Urothelium cell line (cell line): ENCODE measurements at places on chromosomes 3 and 15.
A peak's percentile ranks its signal among the peaks of the same experiment; 100 is the strongest.

DNA sequence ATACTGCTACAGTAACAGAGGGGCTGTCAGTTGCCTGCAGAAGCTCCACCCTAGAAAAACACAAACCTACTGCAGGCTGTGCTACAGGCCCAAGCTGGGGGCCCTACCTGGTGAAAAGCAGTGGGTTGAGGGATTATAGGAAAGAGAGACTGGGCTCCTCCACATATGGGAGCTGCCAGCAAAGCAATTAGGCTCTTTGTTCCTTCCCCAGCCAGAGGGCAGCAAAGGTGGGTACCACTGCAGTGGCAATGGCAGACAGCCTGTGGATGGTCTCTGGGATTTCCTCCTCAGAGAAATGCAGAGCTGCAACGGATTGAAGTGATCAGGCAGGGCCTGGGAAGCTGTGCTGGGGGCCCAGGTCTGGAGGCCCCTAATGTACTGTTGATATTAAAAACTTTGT, 19.1 kb upstream of the DNAAF4 start:
- DNase-seq, result no peak

DNA sequence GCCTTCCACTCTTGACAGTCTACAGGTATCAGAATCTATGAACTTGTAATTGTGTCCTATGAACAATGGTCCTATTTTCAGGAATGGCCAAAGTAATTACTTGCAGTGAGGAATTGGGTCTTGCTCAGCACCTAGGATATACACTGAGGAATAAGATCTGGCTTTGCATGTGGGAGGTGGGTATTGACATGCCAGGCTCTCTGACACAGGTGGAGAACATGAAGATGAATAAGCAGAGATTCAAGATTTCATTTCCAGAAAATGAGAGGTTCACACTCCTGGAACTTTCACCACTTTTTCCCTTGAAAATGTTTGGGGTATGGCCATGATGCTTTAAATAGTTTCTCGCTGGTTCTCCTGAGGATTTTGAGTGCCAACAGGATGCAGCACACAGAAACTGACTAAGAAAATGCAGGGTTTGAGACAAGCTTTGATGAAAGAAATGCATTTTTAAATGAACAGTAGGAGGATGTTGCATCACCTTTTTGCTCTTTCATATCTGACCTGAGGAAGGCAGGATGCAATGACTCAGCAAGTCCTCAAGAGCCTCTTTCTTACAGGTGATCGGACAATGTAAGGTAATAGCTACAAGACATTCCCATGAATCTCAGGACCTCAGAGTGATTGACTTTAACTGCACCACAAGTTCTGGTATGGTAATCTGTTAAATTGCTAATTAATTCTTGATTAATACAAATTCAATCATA, 3.7 kb downstream of the HRG start:
- DNase-seq, result no peak

DNA sequence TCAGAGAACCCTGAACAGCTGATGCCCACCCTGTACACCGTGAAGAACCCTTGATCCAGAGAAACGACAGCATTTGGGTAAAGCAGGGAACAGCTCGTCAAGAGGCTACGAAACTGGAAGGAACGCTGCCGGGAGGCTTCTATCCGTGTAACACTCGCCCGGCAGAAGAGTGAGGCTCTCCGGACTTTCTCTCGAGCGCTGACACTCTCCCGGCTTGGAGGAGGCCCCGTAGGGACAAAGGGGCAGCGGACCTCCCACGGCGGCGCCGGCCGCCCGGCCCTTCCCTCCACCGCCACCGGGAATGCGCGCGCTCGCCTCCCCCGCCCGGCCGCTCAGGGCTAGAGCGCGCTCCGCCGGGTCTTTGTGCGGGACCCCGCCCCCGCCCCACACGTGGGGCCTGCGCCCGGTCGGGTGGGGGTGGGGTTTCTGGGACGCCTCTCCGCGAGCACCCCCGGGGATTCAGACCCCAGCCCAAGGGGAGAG, 1.7 kb downstream of the HYAL2 start:
- DNase-seq, result peak; percentile 85

DNA sequence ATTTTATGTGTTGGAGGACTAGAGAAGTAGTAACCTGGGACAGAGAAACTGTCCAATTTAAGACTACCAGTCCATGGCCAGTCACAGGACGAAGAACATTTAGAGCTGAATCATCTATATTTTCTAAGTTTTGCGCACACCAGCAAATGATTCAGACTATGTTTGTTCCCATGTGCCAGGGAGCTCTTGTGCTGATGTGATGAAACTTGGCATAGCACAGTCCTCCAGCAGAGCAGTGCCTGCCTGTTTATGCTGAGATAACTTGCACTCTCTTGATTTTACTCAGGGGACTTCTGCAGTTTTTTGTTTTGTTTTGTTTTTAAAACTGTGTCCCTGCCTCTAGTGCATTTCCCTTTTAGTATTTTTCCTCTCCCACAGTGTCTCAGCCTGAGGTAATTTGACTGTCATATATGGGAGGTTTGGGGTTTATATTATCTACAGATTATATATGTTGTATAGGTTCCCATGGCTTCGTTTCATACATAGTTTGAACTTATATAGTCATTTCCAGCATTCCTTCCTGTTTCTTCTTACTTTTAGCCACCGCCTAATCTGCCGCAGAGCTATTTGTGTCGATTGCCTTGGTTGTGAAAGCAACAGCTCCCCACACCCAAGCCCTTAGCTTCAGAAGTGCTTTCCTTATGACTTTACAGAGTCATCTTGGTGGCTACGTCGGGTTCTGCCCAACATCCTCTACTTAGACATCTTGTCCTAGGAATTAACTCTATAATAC, 45.5 kb downstream of the PPM1L start:
- no peak for DNase-seq

DNA sequence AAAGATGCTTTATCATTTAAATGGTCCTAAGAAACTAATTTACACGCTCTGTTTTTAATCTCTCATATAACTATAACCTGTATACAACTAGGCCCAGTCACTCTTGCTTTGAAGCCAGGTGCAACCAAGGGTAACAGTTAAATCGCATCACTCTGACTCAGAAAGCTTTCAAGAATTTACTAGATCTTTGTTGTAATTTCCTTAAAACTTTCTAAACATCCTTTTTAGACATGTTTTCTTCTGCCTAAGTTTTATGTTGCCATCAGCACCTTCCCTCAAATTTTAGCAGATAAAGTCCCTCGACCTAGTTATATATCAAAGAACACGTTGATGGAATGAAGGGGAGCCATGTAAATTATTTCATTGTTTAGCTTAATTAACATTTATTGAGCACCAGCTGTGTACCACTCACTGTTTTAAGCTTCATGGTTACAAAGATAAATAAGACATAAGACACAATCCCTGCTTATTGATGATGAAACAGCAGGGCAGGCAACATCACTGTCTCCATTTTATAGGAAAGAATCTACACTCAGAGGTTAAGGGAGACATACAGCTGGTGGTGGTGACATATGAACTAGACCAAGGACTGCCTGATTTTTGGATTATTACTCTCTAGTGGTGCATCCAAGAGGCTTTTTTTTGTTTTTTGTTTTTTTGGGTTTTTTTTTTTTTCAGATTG, 101.0 kb downstream of the CD200R1L start:
- DNase-seq, result no peak

GRCh38 chr3:112984485-112984884, 6.3 kb upstream of the GTPBP8 start:
- no peak for DNase-seq

DNA sequence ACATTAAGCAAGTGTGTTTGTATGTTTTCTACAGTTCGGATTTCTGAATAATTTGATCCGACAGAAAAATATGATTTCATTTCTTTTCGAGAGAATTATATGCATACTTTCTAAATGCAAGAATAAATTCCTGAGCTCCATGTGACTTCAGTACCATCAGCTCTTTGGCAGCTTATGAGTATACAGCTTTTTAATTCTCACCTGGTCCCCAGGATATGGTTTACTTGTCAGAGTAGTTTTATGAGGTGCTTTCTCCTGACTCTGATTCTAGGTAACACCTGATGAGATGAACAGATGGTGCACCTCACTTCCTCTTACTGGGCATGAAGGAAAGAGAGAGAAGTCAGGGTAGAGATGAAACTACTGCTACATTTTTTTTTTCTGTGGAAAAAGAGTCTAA, 3.1 kb downstream of the HGD start:
- no peak for DNase-seq

DNA sequence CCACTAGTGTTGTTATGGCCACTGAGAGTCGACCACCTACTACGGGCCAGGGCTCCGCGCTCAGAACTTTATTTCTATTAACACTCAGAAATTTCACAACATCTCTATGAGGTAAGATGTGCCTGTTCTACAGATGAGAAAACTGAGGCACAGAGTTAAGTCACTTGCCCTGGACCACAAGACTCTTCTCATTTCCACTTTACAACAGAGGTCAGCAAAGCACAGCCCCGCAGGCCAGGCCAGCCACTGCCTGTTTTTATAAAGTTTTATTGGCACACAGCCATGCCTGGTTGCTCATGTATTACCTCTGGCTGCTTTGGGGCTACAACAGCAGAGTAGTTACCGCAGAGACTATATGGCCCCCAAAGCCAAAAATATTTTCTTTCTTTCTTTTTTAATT, 503.6 kb downstream of the SHQ1 start:
- no peak for DNase-seq

DNA sequence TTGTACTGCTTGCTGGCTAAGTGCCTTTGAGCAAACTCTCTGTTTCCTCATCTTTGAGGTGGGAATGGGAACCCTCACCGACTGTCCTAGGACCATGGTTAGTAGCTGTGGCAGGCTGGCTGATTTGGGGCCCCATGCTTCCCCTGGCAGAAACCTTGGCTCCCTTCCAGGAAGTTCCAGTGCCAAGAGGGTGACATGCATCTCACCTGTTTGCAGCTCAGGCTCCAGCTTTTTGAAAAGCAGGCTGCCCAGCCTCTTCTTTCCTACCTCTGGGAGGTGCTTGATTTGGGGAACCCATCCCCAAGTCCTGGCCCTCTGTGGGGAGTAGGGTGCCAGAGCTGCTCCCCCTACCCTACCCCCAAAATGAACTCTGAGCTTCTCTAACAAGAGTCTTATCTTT, 50.8 kb downstream of the RAB11A start:
- DNase-seq, result no peak

DNA sequence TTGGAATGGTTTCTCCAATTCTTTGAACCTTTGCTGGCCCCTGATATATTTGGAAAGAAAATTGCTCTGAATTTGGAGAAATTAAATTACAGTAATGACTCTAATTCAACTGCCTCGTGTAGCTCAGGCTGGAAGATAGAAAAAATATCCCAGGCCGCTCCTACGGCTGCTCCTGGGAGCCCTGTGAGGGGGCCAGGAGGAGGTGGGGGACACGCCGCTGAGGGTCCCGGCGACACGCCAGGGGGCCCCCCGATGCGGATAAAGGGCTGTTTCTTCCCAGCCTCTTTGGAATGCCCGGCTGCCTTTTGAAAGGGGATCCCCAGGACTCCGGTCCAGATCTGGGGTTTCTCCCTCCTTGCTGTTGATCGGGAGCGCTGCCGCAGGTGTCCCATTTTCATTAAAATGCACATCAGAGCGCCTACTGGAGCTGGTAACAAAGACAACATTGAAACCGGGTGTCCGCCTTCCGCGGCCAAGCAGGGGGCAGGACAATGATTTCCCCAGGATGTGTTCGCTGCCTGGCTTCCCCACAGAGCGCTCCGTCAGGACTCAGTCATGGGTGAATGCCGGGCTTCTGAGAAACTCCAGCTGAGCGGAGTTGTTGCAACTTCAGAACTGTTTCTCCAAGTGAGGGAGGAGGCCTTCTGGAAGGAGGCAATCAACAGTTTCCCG, 200.1 kb upstream of the KBTBD8 start:
- DNase-seq, result no peak

DNA sequence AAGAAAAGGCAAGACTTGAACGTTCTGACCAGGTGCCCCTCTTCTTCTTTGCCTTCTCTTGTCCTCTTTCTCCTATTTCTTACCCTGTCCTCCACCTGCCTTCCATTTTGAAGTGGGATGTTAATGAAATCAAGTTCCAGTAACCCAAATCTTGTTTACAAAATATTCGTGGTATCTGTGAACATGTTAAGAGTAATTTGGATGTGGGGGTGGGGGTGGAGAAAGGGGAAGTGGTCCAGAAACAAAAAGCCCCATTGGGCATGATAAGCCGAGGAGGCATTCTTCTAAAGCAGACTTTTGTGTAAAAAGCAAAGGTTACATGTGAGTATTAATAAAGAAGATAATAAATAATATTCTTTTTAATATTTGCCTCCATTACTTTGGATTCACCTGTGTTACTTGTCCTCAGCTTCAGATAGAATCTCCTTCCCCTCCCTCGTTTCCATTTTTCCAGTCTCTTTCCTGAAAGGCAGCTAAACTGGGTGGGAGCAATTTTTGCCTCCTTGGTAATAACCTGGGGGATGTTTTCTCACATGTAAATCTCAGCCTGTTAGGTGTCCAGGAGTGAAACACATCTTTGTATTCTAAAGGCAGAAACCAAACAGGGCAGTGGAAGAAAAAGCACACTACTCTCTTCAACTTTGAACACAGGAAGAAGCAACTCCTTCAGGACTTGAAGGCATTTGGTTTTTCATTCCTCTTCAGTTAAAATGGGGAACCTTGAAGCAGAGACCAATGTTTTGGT, 3.2 kb downstream of the CHST2 start:
- no peak for DNase-seq

DNA sequence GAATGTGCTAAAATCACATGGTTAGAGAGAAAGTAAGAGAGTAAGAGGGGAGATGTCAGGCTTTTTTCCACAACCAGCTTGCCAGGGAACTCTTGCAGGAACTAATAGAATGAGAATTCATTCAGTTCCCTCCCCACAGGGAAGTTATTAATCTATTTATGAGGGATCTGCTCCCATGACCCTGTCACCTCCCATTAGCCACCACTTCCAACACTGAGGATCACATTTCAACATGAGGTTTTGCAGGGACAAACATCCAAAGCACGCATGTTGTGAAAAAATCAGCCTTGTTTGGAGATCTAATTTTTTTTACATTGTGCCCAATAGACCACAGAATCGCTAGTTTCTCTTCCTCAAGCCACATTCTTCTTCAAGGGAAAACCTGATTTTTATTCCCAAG, 904.0 kb downstream of the TBL1XR1 start:
- DNase-seq, result no peak

DNA sequence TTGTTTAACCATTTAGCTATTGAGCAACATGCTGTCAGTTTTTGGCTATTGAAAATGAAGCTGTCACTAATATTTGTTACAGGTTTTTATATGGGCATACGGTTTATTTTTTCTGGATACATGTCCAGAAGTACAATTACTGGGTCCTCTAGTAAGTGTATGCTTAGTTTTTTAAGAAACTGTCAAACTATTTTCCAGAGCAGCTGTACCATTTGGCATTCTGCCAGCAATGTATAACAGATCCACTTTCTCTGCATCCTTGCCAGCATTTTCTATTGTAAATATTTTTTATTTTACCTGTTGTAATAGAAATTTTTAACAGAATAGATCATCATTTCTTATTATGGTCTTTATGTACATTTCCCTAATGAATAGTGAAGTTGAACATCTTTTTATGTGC, 658.8 kb downstream of the EDEM1 start:
- DNase-seq, result no peak

DNA sequence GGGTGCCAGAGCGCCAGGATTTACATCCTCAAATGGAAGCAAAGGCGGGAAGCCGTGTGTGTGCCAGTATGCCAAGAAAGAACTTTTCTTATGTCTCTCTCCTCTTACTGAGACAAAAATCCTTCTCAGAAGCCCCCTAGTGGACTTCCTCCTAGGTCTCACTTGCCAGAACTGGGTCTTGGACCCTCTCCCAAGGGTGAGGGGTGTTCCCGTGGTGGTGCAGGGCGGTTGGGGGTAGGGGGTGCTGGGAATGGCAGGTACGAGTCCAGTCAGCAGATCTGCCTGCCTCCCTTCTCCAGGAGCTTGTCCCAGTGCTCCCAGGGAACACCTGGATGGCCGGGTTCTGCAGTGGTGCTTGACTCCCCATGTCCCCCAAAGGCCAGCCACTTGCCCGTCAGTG, 52.0 kb downstream of the CORO2B start:
- no peak for DNase-seq

GRCh38 chr3:128931046-128931445, 51.6 kb downstream of the ACAD9 start:
- DNase-seq, result no peak
